ENCODE measurements at places on chromosomes 2 and 18.

DNA sequence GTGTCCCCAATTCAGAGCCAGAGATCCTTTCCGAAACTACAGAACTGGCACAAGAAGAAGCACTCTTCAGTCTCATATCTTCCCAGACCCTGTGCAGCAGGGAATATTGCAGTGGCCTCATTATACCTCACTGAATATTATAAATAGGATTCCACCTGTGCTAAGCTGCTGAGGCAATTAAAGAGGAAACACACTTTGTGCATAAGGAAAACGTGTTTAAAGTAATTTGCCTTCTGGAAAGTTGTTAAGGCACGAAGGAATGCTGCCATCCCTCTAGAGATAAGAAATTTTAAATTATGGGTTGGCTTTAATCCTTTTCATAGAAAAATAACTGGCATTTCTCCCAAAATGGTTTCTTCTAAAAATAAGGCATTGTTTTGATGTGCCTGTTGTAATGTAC lies 233.3 kb downstream of the RAB3GAP1 start:
- DNase-seq, result no peak

DNA sequence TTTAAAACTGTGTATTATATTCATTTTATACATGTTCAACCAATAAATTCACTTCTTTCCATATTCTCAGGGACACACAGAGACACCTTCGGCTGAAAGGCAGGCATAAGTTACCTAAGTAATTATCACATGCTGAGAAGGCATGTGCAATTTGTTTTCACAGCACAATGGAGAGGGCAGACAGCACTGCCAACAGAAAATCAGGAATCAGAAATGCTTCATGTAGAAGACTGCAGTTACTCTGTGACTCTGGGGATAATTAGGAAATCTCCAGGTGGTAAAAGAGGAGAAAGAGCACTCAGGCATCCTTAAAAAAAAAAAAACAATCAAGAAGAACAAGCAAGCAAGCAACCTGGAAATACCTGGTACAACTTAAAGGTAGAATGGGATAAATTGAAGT lies 49.3 kb downstream of the DSEL start:
- no peak for DNase-seq

GRCh38 chr18:76265497-76266235 lies 229.4 kb downstream of the ZNF516 start:
- no peak for DNase-seq

GRCh38 chr2:84169871-84170270 lies 289.2 kb downstream of the SUCLG1 start:
- no peak for DNase-seq

Measured in substantia nigra (tissue), 51 donors.